ENCODE measurements at places on chromosomes 6 and 20.

- no peak for DNase-seq
These were observed 211.9 kb downstream of the CDH26 start for GRCh38 chr20:60170116-60170515.

- DNase-seq = no peak
These were observed 2138.3 kb upstream of the DEFB115 start for GRCh38 chr20:29119141-29119540.

GRCh38 chr6:116485559-116486184, 24.5 kb downstream of the CALHM6 start:
- DNase-seq = no peak

DNA sequence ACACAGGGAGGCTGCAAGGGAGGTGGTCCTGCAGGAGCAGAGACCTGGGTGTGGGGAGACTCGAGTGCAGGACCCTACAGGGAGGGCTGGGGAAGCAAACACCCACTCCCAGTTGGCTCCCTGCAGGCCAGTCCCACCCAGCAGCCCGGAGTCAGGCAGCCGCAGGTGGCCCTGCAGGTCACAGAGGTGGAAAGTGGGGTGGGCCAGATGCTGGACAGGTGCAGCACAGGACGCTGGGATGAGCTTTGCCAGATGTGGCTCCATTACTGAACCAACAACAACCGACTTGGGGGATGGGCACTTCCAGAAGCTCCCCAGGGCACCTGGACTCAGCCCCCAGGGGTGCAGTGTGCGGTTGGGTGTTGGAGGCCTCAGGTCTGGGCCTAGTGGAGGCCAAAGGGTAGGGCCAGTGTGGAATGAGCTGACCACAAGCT, 26.6 kb upstream of the MYT1 start:
- DNase-seq = no peak

GRCh38 chr20:43948455-43948854, 33.8 kb downstream of the TOX2 start:
- no peak for DNase-seq

DNA sequence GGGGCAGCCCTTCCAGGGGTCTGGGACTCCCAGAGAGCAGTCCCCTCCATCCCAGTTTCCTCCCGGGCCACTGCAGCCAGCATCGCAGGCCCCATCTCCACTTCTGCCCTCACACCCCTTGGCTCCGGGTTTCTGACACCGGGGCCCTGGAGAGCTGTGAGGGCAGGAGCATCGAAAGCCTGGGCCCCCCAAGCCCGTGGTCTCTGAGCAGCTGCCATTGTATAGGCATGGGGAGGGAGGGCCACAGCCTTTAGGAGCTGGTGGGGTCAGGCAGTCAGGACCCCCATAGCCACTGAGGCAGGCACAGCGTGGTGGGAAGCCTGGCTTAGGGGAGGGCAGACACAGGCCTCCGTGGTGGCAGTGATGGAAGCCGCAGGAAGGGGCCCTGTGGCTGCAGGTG, 9.7 kb upstream of the GPSM3 start:
- no peak for DNase-seq

DNA sequence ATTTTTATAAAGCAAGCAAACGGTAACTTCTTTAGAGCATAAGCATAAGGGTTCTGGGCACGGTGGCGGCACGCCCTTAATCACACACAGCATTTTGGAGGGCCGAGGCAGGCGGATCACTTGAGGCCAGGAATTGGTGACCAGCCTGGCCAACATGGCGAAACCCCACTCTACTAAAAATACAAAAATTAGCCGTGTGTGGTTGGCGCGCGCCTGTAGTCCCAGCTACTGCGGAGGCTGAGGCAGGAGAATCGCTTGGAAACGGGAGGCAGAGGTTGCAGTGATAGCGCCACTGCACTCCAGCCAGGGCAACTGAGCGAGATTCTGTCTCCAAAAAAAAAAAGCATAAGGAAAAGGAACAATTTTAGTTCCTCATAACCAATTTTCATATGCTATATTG, 2.6 kb downstream of the SENP6 start:
- no peak for DNase-seq

- no peak for DNase-seq
These were observed 35.8 kb downstream of the ZBTB9 start for GRCh38 chr6:33490198-33490597.

- DNase-seq = no peak
These were observed 23.5 kb downstream of the METTL24 start for GRCh38 chr6:110334423-110335180.

- DNase-seq = no peak
These were observed 37.9 kb upstream of the RNF217 start for GRCh38 chr6:124924333-124924759.

- DNase-seq = no peak
These were observed 149.9 kb downstream of the GPX5 start for GRCh38 chr6:28675600-28675999.

DNA sequence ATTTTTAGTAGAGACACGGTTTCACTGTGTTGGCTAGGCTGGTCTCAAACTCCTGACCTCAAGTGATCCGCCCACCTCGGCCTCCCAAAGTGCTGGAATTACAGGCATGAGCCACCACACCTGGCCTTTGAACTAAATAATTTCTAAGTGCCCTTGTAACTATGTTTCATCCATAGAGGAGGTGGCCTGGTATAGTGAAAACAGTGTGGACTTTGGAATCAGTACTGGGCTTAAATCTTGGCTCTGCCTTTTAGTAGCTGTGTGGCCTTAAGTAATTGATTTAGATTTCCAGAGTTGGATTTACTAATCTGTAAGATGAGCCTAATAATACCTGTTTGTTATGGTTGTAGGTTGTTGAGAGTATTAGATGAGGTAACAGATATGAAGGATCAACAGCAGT, 14.2 kb upstream of the TGM3 start:
- DNase-seq = no peak

DNA sequence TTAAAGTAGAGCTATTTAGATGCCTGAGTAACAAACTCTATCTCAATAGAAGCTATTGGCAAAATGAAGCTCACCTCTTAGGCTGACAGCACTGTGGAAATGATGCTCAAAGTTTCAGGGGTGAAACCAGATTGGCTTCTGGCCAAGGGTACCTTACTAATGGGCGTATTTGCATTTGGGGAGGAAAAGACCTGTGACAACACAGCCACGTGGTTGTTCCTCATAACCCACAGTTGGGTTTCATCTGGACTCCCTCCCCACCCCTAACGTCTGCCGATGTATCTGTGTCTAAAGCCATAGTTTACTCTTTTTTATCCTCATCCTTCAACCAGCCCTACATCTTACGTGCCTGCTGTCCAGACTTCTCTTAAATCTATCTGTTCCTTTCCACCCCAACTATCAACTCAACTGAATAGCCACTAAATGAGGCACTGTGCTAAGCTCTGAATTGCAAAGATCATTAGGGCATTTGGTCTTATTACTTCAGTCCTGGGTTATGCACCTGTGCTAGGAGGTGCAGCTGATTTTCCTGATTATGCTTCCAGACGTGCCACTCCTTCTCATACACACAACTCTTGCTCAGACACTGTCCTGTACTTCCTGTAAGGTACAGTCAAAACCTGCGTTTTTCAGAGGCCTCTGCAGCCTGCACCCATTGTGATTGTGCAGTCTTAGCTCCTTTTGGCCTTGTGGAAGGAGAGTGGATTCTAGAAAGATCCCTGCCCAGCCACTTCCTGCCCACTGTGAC, 80.6 kb upstream of the ARMC2 start:
- DNase-seq = no peak

DNA sequence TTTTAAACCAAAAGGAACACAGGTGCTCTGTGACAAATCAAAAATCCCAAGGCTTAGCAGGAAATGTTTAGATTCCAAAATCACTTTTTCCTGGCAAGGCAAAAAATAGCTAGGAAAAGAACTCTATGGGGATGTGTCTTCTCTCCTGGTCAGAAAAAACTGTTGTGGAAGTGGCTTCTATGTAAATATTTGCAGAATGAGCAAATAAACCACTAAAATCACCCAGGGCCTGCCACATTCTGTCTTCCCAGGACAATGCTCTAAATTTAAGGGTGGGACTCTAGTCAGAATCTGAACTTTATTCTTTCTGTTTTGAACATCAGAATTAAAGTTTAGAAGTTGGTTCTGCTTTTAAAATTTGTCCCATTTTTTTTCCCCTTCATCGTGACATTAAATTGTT, 29.3 kb downstream of the GCM1 start:
- DNase-seq = no peak

DNA sequence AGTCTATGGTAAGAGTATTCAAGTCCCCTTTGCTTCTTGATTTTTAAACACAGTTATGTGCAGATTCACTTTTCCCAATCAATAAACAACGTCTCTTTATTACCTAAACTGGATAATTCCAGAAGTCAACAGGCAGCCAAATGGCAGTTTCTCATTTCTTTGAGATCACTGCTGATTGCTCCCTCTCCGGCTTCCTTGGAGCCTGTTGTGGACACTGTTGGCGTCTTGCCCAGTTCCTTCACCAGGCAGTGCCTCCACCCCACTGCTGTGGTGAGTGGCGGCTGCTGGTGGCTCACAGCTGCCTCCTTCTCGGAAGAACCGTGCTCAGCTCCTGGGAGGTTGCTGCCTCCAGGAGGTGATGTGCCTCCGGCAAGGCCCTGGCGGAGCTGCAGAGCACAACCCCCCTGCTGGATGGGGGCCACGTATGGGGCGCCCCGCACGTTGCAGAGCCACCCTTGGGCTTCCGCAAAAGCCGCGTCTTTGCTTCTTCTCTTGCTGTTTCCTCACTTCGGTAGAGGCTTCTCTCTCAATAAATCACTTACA, 105.1 kb upstream of the CNKSR3 start:
- no peak for DNase-seq

- no peak for DNase-seq
These were observed 124.0 kb upstream of the MAFB start for GRCh38 chr20:40813029-40813431.

GRCh38 chr20:9493803-9494202, 20.6 kb upstream of the LAMP5 start:
- DNase-seq = no peak

GRCh38 chr20:6333110-6333509, 210.3 kb upstream of the FERMT1 start:
- DNase-seq = no peak

GRCh38 chr6:18155864-18156421, 721 bp downstream of the KDM1B start:
- DNase-seq = peak; percentile 38

GRCh38 chr6:148750838-148751792, 4.3 kb downstream of the UST start:
- DNase-seq = no peak

GRCh38 chr6:6152060-6152459, 145.3 kb upstream of the NRN1 start:
- DNase-seq = no peak

DNA sequence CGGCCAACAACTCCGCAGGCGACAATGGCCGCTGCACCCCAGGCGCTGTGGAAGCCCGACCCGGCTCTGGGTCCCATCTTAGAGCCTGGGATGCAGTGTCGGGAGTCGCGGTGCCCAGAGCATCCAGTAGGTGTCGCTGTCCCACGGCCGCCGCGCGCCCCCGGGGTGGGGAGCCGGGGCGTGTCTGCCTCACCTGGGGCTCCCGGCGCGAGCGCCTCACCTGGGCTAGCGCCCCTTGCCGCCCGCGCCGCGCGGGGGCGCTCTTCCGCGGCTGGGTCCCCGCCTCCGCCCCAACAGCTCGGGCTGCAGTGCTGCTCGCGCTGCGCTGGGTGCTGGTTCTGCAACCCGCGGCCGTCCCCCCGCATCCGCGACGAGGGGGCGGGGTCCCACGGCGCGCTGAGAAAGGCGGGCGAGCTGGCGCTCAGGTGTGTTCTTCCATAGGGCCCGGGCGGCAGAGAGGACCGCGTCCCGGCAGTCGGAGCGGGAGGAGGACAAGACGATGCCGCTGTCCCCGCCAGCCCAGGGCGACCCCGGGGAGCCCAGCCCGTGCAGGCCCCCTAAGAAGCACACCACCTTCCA, at the start of gene CRYBG1:
Gene CRYBG1, plus strand, starts transcription at position 308 of the 579 bp plus-strand sequence. Its CDS starts 192 bp downstream, at position 500.
- peak; percentile 54 for DNase-seq

DNA sequence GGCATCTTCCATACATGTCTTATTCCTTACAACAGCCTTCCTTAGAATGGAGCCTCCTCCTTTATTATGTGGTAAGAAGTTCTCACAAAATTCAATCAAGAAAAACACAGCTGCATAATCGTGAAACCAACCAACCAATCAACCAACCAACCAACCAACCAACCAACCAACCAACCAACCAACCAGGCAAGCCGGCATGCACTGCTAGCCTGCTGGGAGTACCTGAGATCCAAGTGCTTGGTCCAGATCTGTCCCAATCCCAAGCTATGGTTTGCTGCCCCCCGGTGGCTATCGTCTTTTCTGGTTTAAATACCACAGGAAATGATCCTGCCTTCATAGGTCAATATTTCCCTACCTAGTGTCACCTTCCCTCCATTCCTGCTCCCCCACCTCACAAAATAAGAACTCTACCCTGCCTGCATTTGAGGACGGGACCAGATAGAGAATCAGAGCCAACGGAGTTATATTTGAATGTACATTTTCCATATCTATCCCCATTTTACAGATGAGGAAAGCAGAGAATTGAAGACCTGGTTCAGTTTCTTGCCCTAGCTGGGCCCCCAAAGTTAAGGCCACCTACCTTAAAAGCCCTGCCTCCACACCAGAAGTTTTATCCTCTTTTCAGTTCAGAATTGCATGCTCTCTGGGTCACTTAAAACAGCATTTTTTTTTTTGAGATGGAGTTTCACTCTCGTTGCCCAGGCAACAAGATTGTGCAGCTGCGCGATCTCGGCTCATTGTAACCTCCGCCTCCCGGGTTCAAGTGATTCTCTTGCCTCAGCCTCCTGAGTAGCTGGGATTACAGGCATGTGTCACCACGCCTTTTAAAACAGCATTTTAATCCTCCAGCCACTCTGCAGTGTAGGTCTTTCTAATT, 27.1 kb downstream of the RAB44 start:
- peak; percentile 22 for DNase-seq

GRCh38 chr20:33689973-33690372, 3.8 kb upstream of the E2F1 start:
- DNase-seq = no peak

GRCh38 chr6:137465378-137466009, 28.7 kb downstream of the OLIG3 start:
- DNase-seq = no peak

DNA sequence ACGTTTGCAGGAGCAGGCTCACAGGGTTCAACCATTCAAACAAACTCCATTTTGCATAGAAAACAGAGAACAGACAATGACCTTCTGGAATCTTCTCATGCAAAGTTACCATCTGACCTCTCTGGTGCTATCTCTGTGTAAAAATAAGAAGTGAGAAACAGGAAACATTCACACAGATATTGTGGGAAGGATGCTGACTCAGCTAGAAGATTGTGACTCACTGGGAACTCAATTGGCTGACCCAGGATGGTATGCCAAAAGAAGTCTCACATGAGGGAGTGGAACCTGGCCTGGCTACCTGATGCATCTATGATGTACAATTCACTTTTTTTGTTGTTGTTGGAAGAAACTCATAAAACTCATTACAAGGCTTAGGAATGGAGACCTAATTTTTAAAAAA, 61.1 kb upstream of the TBX18 start:
- no peak for DNase-seq

GRCh38 chr6:16594849-16595248, 166.4 kb downstream of the ATXN1 start:
- DNase-seq = no peak

GRCh38 chr20:2234598-2235191, 61.1 kb upstream of the TGM3 start:
- DNase-seq = no peak

All from T-helper 2 cell (primary cell).